HuH-7 (cell line): ENCODE measurements at places on chromosomes 1 and 21.

- no peak for DNase-seq
These were observed 18.7 kb downstream of the DUSP10 start for GRCh38 chr1:221723018-221723847.

DNA sequence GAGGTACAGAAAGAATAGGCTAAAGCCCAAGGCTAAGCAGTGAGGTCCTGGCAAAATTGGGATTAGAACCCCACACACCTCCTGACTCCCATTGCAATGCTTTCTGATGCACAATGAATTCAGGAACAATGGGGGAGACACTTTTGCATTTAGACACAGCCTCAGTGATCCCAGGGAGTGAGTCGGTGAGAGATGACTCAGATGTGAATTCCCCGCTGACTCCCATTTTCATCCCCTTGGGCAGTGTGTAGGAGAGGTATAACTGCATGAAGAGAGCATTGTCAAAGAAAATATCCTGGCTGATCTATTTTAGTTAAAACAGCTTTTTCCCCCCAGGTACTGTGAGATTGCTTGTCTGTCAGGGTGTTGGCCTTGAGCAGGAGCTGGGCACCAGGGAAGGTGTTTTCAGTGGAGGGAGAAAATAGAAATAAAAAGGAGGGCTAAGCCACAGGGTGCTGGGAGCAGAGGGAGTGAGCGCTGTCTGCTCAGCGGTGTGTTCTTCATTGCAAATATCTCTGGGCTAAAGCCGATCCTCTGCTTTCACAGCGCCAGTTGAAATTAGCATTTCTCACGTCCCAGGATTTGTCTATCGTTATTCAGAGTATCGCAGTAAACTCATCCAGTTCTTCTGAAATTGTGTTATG is 247.7 kb upstream of the PTBP2 start:
- DNase-seq = no peak

DNA sequence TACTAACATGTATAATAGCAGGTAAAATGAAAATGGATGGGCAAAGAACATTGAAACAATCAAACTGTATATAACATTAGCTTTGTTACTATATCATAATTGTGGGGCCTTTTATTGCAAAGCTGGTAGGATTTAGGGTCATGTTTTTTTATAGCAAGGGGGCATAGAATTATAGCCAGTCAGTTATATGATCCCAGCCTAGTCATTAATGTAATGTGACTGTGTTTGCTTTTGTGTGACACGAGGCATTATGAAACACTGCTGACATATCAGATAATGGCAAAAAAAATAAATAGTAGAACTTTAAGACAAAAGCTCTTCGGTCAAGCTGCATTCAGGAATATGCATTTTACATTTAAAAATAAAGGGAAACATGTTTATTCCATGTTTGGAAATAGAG is 81.3 kb upstream of the ZNF281 start:
- no peak for DNase-seq

- DNase-seq = no peak
These were observed 9.3 kb upstream of the CNR2 start for GRCh38 chr1:23922321-23922943.

DNA sequence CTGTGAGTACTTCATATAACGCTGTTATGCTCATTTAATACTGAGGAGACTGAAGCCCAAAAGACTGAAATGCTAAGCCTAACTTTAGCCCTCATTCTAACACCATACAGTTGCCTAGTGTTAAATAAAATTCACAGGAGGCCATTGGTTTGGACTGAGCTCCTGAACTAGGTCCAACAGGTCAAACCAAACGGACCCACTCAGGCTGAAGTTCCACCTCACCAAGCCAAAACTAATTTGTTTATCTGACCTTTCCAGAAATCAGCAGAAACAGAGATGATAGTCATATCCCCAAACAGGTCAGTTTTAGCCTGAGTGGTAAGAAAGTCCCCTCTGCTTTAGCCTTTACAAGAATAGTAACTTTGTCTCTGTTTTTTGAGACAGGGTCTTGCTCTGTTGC is 311.3 kb upstream of the ZP4 start:
- DNase-seq = no peak

DNA sequence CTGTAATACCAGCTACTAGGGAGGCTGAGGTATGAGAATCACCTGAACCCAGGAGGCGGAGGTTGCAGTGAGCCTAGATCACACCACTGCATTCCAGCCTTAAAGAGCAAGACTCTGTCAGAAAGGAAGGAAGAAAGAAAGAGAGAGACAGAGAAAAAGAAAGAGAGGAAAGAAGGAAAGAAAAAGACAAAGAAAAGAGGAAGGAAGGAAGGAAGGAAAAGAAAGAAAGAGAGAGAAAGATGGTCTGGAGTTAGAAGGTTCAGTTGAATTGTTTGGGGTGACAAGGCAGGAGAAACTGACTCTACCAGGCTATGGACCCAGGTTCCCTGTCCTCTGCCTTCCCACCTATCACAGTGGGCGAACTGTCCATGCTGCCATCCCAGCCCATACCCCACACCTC is 27.4 kb upstream of the PIK3CD start:
- DNase-seq = no peak

DNA sequence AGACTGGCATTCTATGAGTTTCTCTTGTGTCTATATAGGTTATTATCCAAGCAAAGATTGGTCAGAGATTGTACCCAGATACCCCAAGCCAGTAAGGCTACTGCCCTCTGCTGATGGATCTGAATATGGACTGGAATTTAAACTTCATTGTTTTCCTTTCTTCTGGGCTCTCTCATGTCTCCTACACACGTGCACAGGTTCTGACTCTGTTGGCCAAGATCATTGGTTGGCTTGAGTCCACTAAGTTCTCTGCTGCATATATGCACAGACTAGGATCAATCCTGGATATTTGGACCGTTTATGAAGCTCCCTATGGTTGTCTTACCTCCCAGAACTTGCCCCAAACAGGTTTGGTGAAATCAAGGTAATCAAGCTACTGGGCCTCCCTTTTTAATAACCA is 69.7 kb downstream of the CC2D1B start:
- DNase-seq = peak; percentile 66

DNA sequence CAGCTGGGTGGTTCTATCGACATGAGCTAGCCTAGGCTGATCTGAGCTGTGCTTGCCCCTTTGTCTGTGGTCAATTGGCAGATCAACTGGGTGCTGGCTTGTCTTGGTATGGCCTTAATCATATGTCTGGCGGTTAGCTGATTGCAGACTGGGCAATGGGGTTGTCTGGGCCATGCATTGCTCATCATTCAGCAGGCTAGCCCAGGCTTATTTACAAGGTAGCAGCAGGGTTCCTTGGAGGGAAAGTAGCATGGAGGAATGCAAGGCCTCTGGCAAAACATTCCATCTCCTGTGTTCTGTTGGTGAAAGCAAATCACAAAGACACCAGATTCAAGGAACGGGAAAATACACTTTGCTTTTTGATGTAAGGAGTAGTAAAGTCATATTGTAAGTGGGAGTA is 84.0 kb upstream of the IVNS1ABP start:
- DNase-seq = no peak

- DNase-seq = no peak
These were observed 25.0 kb upstream of the CHRM3 start for GRCh38 chr1:239361403-239361802.

DNA sequence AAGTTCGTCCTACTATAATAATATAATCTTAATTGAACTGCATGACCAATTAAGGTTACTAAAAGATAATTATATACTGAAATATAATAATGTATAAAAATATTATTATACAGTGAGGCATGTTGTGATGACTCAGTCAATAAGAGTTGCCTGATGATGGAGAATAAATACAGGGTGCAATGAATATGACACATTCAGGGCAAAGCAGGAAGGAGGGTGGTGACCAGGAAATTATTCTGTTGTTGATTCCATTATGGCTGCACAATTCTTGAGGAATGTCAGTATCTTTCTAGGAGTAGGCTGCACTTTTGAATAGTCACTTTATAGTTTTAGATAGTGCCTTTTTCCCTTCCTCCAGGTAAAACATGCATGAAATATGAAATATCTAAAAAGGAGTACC is 46.4 kb upstream of the RGS21 start:
- DNase-seq = no peak

- peak; percentile 26 for DNase-seq
These were observed 70.8 kb upstream of the TENT5C start for GRCh38 chr1:117534995-117535467.

GRCh38 chr1:81307786-81308185 is 492.9 kb upstream of the ADGRL2 start:
- no peak for DNase-seq

- DNase-seq = no peak
These were observed 67.7 kb downstream of the SELENOF start for GRCh38 chr1:86846164-86846647.

- DNase-seq = no peak
These were observed 20.9 kb upstream of the SSX2IP start for GRCh38 chr1:84711121-84711520.

- DNase-seq = no peak
These were observed 465.9 kb upstream of the DAB1 start for GRCh38 chr1:57889676-57890320.

GRCh38 chr1:94048413-94049164 is 72.4 kb downstream of the ABCA4 start:
- no peak for DNase-seq

GRCh38 chr1:1437904-1438376 is 2.5 kb downstream of the VWA1 start:
- DNase-seq = peak; percentile 97

GRCh38 chr21:25578056-25578961 is 29.0 kb downstream of the MRPL39 start:
- DNase-seq = no peak

DNA sequence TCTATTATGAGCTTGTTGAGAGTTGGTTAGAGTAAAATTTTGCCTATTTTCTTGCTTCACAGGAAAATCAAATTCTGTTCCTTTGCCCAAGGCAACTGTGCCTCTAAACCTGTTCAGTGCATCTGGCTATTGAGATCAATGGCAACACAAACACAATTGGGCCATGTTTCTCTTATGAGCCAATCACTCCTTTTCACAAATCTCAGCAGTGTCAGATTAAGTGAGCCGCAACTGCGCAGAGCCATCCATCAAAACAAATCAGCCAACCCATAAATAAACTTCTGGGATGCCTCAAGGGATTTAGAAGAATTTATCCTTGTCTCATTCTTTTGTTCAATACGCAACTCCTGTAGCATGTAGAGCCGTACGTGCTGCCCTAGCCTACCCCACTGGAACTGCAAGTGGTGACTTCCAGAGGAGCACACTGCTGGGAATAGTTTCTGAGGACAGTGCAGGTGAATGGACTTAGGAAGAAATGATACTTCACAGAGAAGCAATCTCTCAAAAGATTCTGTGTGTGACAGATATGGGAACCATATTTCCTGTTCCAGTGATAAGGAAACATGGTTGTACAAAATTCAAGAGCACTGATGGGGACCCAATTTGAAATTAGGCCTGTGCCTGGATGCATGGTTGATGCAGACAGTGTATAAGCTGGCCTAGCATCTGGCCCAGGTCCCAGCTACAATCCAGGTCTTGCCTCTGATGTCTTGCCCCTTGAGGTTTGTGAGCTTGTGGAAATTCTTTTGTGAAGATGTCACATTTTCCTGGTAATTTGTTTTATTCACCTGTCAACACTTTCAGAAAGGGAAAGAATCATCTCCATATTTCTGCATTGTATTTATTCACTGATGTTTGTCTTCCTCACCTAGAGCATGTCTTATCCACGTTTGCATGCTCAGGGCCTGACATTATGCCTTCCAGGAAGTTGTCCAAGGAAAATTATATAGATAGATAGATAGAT is 166.2 kb downstream of the URB2 start:
- DNase-seq = no peak

GRCh38 chr1:173266841-173267240 is 59.7 kb upstream of the TNFSF4 start:
- no peak for DNase-seq

GRCh38 chr1:26739329-26739914 is 43.6 kb downstream of the ARID1A start:
- DNase-seq = no peak

GRCh38 chr1:229396585-229397206 is 37.2 kb downstream of the ACTA1 start:
- DNase-seq = no peak

DNA sequence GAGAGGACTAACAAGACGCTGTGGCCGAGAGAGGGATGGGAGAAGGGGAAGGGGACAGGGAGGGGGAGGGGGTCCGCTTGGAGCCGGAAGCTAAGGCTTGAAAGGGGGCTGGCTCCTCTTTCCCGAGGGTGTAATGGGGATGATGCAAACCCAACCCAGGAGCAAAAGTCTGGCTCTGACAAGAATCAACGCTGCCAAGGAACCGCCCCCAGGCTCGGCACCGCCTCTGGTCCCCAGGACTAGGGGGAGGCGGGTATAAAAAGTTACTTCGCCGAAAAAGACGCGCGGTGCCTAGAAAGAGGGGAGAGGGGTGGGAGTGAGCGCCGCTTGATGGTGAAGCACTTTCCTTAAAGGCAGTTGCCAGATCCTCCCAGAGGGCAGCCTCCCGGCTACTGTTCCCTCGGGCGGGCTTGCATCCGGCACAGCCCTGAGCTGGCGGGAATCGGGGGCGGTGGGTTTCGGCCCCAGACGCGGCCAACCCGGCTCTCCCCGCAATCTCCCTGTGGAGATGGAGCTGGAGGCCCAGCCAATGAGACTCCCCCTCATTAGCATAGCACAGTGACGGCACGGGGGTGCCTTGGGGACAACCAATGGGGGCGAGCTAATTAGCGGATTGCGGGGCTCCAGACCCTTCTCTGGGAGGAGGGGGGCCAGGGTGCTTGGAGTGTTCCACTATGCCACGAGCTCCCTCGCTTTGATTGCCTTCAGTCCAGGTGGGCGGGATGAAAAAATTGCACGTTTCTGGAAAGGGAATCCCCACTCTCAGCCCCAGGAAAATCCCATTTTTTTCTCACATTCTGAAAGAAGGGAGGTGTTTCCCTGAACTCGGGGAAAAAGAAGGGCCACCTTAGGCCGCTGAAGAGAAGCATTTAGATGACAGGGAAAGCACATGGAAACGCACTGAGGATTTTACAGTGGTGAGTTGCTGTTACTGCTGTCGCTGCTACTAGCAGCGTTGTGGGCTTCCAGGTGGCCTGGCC is at the start of gene KCNT2:
KCNT2 (minus strand) TSS at position 51 of the 980 bp plus-strand sequence. CDS start 131 bp downstream, outside the sequence.
- peak; percentile 77 for DNase-seq

GRCh38 chr1:240104672-240105071 is 13.0 kb downstream of the FMN2 start:
- no peak for DNase-seq

GRCh38 chr1:167922611-167923074 is 8.7 kb upstream of the ADCY10 start:
- DNase-seq = no peak

GRCh38 chr1:15151871-15152270 is 1.7 kb upstream of the TMEM51 start:
- DNase-seq = no peak

- DNase-seq = no peak
These were observed 13.4 kb downstream of the PLA2G2F start for GRCh38 chr1:20152599-20152930.

DNA sequence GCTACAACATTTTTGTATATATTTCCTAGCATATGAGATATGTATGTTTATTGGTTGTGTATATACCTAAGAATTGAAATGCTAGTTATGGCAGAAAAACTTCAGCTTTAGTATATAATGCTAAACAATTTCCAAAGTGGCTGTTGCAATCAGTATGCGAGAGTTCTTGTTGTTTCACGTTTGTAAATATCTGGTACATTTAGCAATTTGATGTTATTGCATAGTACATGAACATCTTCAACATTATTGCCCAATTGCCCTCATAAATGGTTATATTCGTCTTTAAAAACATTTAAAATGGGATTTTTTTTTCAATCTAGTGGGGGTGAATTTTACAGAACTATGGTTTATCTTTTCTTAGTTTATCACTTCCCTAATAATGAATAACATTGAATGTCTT is 86.2 kb upstream of the HP1BP3 start:
- no peak for DNase-seq

GRCh38 chr21:42272109-42272962 is 42.9 kb downstream of the TFF3 start:
- DNase-seq = no peak

- no peak for DNase-seq
These were observed 45.1 kb downstream of the PDPN start for GRCh38 chr1:13628711-13629110.
